A549 treated with Hydrocortisone at 1 μM for 4 hours (cell line): ENCODE measurements at places on chromosomes 4 and X. TPM values are rescaled to one million over a fixed set of nuclear protein-coding genes. Genes with fewer than 3 reads are reported as not detected.

The UNC5C gene
- 0.02 TPM in 1 of 5 replicates, not detected in the others for total RNA-seq

The FAM9C gene
- 0.03 to 0.23 TPM in 2 of 5 replicates, not detected in the others for total RNA-seq

The SRPX gene
- total RNA-seq = 7.6 to 9.1 TPM (median 8.2 TPM) in 5 replicates

The DDX53 gene
- not detected in 5 replicates for total RNA-seq

The SRPK3 gene
- 0.02 to 0.13 TPM (median 0.05 TPM) in 4 of 5 replicates, not detected in the other for total RNA-seq

The PHKA1 gene
- 25.5 to 33.2 TPM (median 29.5 TPM) in 5 replicates for total RNA-seq
